ENCODE measurements at places on chromosomes 13 and 19. TPM values are rescaled to one million over a fixed set of nuclear protein-coding genes. Genes with fewer than 3 reads are reported as not detected.

The CYP2A6 gene
- polyA plus RNA-seq, result 0.45 TPM

The ZNF578 gene
- 0.65 TPM for polyA plus RNA-seq

The SERPINE3 gene
- polyA plus RNA-seq, result not detected

The PRDX2 gene
- 181 TPM for polyA plus RNA-seq

The PRR19 gene
- polyA plus RNA-seq, result 0.63 TPM

Data from lung (tissue), 17 donors.